ENCODE measurements at places on chromosomes 12 and 14. TPM values are rescaled to one million over a fixed set of nuclear protein-coding genes. Genes with fewer than 3 reads are reported as not detected.
A peak's percentile ranks its signal among the peaks of the same experiment; 100 is the strongest.

GRCh38 chr14:22606380-22606779 lies 8.3 kb downstream of the ABHD4 start:
- DNase-seq: no peak

Gene GLT8D2
- not detected for total RNA-seq

GRCh38 chr14:56324856-56325699 lies 206.9 kb downstream of the PELI2 start:
- no peak for DNase-seq

DNA sequence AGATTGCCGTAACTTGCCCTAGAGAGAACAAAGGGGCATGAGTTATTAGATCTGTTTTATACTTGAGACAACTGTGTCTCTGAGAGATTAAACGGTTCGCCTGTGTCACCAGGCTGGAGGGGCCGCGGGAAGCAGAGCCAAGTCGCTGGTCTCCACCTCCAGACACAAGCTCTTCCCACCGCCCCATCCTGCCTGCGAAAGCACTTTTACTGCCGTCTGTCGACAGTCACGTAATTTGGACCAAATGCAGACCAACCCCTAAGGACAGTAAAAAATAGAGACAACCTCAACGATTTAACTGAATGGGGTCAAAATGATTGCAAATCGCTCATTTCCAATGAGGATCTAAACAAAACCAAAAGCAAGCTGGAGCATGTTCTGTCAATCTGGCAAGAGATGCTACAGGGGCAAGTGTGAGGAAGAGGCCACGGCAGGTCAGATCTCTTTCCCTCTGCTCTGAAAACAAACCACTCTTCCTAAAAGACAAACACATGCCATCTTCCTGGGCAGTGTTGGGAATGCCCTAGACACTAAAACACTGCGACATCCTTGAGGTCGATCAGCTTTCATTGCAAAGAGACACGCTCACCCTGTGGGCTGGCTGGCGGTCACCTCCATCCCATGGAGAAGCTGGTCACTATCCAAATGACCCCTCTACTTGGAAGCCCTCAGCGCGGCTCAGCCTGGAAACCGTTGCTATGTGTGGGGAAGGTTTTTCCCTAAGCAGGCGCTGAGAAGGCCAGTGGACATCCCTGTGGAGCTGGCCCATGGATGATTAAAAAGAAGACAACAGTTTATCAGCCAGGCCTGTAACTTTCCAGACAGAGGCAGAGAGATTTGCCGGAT lies 17.1 kb downstream of the GSC start:
- DNase-seq: peak; percentile 17

Gene TEX52
- not detected for total RNA-seq
